ENCODE measurements at places on chromosomes 1 and 21.

DNA sequence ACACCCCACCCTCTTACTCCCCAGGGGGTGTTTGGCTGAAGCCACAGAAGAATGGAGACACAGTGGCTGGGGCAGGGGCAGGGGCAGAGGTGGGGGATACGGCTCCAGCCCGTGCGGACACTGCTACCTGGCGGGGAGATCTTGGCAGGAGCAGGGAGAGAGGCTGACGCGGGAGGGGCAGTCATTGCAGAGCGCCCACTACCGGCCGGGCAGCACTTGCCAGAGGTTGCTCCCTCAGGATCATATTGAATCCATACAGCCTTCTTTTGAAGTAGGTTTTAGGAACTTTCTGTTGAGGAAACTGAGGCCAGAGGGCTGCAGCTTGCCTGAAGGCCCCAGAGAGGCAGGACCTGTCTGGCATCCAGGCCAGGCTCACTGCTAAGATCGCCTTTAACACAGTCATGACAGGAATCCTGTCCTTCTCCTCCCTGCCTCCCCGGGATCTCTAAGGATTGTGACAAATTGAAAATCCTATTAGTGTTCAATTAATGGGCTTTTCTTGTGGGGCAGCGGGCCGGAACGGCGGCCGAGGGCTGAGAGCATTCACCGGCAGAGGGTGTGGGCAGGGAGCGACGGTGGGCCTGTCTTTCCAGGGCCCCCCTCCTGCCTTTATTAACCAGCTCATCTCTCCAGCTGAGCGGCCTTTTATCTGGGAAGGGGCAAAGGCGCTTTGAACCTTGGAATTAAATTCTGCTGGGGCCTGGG is 65.5 kb upstream of the WNT4 start:
- no peak for DNase-seq

DNA sequence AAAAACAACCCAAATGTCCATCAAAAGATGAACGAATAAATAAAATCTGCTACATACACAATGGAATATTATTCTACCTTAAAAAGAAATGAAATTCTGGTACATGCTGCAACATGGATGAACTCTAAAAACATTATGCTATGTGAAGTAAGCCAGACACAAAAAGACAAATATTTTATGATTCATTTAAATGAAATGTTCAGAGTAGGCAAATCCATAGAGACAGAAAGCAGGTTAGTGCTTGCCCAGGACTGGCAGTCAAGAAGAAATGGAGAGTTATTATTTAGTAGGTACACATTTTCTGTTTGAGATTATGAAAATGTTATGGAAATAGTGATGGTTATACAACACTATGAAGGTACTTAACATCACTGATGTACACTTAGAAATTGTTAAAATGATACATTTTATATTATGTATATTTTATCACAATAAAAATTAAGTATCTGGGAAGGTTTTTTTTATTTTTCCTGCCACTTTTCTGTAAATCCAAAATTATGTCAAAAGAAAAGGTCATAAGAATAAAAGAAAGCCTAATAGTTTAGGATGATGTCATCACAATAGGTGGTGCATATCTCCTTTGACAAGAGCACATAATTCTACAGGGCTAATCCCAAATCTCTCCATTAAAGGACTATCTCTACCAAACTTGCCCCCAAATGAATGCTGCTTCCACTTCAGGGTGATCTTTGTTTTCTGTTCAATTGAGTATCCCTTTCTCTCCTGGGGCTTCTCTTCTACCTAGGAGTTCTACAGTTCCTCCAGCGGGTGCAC is 40.2 kb upstream of the FCER1A start:
- no peak for DNase-seq

GRCh38 chr1:30340934-30341333 is 382.5 kb downstream of the MATN1 start:
- no peak for DNase-seq

DNA sequence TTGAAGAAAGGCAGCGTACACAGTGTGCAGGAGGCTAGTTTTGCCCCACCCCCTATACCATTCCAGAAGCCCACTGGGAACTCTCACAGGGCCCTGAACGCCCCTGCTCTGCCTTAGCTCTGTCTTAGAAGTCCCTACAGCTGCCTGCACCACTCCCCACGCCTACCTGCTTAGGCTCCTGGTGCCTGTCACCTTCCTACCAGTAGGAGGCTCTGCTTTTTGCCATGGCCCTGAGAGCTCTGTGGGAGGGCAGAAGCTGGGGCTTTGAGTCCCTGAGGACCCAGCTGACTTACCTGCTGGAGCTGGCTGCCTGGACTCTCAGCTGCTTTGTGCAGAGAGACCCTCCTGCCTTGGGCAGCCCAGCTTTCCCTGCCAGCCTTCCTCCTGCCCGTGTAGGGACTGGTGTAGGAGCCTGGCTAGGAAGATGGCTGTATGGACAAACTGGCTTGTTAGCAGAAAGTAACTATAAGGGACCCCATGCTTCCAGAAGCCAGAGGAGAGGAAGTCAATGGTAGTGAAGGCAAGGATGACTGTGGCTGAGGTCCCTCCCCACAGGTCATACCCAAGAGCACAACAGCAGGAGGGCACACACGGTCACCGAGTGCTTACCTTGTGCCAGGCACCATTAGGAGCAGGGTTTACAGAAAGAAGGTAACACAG is 9.8 kb upstream of the CELSR2 start:
- no peak for DNase-seq

DNA sequence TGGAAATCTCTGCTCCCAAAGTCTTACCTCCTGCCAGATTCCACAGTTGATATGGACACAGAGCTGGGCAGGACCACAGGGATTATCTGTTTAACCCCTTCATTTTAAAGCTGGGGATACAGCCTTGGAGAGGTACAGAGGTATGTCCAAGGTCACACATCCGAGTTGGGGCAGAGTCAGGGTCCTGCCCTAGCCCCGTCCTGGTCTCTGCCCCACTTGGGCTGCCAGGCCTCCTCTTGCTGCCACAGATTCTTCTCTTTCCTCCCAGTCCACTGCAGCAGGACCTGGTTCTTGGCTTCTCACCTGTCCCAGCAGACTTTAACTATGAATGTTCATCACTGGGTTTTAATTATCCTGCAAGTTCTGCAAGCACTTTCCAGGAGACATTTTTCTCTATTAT is 258.3 kb downstream of the MATN1 start:
- DNase-seq: no peak

- no peak for DNase-seq
These were observed 57.1 kb downstream of the WNT9A start for GRCh38 chr1:227890451-227891222.

DNA sequence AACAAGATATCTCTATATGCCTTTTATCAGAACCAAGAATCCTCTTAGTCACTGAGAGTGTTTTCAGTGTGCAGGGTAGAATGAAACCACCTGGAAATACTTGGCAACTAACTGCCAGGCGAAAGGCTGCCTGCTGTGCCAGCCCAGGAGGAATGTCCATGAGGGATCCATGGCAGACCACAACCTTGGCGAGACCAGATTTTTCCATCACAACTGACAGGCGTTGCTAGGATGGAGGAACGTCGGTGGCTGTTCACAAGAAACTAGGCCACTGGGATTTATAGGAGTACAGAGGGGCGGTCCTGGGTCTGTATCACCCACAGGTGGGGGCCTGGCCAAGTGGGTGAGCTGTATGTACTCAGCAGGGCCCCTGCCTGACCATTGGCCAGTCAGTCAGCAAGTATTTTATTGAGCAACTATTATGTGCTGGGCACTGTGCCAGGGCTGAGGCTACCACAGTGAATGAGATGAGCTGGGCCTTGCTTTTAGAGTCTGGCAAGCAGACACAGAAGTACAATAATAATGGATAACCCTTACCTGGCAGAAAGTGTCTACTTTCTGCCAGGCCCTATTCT is 199.4 kb downstream of the FOXD2 start:
- DNase-seq: no peak

- DNase-seq: no peak
These were observed 86.0 kb upstream of the GNG4 start for GRCh38 chr1:235735621-235736020.

DNA sequence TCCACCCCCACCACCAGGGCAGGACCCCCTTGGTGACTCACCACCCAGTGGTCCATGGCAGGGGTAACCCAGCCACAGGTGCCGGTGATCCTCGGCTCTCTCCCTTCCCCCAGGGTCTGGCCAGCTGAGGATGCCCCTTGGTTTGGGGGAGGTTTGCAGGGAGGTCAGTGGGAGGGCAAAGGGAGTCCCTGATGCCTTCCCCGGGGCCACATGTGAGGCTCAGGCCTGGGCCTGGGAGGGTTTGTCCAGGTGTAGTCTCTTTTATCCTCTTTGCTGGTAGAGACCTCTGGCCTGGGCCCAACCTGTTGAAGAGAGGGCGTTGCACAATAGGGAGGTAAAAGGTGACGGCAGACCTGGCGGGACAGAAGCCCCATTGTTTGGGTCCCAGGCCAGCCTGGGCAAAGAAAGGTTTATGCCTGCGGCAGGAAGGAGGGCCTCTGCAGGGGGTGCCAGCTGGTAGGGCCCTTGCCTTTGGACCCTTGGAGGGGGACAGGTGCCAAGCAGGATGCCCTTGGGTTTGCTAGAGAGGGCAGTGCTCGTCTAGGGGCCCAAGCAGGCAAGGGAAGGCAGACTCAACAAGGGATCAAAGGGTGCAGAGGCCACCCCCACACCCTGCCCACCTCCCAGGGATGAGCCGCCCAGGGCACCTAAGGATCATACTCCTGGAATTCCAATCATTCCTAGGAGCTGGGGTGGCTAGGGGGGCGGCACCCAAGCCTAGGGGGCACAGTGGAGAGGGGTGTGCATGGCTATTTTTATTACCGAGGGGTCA is 760 bp upstream of the TINAGL1 start:
- DNase-seq: no peak

GRCh38 chr1:78688697-78689096 is 39.1 kb downstream of the IFI44 start:
- no peak for DNase-seq

GRCh38 chr1:116491700-116492357 is 79.0 kb downstream of the CD58 start:
- no peak for DNase-seq

GRCh38 chr1:160488347-160489058 is 34.6 kb downstream of the SLAMF6 start:
- DNase-seq: no peak

DNA sequence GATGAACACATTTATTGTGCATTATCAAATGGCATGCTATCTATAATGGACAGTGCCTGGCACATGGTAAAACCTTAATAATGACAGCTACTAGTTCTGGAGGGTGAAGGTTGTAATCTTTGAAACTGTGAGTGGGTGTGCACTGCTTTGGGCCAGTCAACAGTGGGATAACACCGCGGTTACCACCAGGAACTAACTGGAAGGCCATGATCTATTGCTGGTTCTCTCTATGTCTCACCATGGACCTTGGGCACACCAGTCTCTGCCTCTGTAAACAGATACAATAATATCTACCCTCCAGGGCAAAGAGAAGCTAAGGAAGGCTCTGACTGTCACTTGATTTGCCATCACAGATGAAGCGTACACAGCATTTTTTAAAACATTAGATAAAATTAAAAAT is 198.6 kb upstream of the ESRRG start:
- DNase-seq: no peak

DNA sequence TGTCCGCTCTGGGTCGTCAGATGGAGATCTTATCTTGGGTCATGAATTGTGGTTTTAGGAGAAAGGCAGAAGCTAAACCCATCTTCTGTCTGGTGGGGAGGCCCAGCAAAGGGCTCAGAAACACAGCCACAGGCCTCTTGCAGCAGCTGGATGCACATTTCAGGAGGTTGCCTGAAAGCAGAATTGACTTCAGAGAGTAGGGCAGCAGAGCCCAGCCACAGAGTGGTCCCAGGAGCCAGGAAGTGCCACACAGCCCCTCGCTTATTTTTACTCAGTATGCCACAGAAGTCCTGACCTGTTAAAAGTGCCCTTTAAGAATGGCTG is 8.3 kb upstream of the RIPK4 start:
- DNase-seq: no peak

GRCh38 chr1:110227774-110228173 is 17.7 kb downstream of the KCNC4 start:
- no peak for DNase-seq

DNA sequence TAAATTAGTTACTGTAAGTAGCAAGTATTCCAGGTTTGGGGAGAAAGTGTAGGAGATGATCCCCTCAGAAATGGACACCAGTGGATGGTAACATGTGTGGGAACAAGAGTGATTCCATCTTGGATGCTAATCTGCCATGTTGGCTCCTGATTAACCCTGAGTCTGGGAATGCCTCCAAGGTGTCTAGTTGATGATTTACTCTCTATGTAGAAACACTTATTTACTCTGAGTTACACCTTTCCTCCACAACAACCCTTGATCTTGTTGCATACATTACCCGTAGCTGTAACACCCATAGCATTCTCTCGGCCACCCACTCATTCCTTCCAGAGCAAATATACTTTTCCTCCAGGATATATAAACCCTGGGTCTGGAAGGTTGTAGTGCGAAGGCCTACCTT is 315.9 kb upstream of the GREM2 start:
- DNase-seq: no peak

DNA sequence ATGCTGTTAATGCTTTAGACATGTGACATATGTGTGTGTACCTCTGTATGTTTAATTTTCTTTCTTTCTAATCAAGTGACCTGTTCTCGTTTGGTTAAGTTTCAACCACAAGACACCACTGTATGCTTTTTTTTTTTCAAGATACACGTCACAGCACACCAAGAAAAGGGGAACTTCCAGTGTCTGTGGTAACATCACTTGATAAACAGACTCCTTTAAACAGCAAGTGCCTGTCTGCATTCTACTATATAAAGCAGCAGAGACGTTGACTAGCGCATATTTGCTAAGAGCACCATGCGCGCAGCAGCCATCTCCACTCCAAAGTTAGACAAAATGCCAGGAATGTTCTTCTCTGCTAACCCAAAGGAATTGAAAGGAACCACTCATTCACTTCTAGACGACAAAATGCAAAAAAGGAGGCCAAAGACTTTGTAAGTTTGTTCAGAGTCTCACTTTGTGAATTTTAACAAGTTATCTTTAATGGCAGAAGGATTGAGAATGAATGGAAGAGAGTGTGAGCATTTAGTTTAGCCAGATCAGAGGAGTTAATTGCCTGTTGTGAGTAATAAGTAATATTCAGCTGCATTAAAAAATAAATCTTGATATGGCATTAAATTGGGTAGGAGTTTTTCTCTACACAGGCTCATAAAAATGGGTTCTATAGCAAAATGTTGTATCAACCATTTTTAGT is at the start of gene RGS1:
TSS of gene RGS1 (plus strand) at position 275 of the 691 bp plus-strand sequence. CDS start at position 295, 20 bp downstream.
- peak; percentile 65 for DNase-seq

GRCh38 chr21:17789656-17790055 is 29.5 kb downstream of the C21orf91 start:
- DNase-seq: no peak

DNA sequence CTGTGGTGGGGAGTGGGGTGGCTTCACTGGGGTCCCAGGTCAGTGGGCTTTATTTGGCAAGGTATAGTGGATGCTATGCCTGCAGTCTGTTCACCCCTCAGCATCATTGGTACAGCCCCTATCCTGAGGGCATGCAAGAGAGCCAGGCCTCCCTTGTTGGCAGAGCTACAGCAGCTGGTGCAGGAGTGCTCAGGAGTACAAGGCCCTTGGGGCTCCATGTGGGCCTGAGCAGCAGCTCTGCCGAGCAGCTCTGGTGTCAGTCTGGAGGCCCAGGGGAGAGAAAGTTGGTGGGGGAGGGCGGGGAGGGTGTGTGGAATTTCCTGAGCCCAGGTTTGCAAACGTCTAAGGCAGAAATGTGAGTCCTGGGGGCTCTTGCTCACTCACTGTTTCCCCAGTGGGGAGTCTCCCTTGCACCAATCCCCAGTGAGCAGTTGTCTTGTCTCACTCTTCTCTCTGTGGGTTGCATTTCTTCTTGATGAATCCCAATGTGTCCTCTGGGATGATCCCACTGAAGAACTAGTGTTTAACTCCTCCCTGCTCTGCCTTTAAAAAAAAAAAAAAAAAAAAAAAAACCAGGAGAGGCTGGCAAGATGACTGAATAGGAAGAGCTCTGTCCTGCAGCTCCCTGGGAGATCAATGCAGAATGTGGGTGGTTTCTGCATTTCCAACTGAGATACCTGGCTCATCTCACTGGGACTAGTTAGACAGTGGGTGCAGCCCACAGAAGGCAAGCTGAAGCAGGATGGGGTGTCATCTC is 39.5 kb upstream of the CYP4X1 start:
- DNase-seq: no peak
